ENCODE measurements at places on chromosomes 3 and 15.

DNA sequence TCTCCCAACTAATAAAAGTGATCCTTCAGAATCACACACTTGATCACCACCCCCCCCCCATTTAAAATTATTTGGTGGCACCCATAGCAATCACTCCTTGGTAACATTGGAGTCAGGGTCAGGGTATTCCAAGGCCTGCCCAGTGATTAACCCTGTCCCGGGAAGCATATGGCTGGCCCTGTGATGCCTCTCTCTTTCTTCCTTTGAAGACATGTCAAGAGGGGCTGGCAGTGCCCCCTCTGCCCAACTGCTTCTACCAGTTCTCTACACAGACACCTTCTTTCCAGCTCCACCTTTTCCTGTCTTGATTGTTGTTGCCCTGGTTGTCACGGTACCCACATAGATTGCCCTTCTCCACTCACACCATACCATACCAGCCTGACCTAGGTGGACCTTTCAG lies 30.9 kb upstream of the MANF start:
- no peak for DNase-seq

DNA sequence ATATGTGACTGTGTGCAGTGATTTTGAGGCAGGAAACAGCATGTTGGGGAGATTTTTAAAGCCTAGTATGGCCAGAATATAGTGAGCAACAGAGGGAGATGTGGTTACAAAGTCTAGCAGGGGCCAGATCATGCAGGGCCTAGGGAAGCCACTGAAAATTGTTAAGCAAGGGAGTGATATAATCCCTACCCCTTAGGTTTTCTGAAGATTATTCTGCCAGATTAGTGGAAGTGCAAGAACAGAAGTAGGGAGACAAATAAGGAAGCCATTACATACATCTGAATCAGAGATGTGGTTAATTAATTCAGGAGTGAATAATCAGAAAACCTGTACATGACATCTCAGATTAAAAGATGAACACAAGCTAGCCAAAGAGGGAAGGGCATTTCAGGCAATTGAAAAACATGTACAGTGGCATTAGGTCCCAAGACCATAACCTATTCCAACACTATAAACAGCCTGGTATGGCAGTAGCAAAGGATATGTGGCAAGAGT lies 54.8 kb downstream of the MSL2 start:
- DNase-seq = no peak

DNA sequence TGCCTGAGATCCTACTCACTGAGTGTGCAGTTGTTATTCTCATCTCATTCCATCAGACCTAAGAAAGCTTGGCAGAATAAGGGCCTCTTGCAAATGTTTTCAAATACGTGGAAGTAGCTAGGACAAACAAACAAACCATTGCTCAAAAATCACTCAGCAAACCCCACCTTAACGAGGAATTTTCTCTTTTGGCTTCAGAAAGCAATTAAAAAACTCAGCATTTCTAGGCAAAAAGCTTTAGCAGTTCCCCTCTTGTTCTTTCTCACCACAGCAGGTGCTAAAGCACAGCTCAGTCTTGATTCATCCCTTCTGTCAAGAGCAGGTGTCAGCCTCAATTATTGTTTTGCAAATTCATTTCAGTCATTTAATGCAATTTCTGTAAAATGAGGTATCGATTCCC lies 58.6 kb upstream of the NUDT16 start:
- no peak for DNase-seq

DNA sequence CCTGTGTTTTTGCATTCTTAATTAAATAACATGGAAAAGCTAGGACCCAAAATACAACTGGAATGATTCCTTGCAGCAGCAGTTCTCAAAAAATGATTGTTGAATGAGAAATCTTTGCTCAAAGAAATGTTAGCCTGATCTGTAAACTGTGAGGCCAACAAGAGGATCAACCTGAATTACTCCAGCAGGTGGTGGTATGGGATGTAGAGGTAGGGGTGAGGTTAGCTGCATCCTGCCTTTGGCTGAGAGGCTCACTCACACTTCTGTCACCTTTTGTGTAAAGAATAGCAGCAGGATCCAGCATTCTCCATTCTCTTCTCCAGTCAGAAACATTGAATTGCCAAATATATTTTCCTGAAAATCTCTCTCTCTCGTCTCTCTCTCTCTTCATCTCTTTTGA lies 26.5 kb upstream of the FAM98B start:
- DNase-seq = no peak

- no peak for DNase-seq
Observed at GRCh38 chr15:92394309-92395097, 822 bp downstream of the ST8SIA2 start.

GRCh38 chr3:125357032-125357658 lies 18.0 kb downstream of the ZNF148 start:
- no peak for DNase-seq

DNA sequence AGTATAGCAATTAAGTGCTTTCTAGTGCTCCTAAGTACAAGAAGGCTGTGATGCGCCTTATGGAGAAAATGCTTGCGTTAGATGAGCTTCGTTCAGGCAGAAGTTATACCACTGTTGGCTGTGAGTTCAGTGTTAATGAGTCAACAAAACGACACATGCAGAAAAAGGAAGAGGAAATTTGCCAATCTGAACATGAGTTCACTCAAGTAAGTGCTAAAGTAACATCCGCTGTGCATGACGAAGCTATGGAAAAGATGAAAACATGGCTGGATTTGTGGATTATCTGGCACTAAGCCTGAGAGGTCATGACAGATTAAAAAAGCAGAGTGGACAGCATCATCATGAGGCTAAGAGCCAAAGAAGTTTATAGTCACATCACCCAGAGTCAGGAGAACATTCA lies 36.9 kb downstream of the SH3BP5 start:
- no peak for DNase-seq

All from NCI-H1930 (cell line).